ENCODE measurements at places on chromosomes 12 and 14.

DNA sequence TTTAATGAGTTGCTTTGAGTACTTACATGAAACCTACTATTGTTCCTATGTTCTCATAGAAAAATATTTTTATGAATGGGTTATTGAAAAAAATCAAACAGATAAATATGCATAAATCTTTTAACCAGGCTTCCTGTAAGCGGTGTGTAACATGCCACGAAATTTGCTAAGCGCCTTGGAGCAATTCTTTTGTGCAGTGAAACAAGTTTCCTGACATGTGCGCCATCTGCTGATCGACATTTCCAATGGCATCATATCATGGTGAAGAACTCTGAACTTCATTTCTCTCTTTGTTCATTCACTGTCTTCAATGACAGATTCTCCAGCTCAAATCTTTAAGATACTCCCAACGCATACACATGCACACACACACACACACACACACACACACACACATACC, 145.6 kb upstream of the NAV3 start:
- DNase-seq: peak; percentile 69

GRCh38 chr12:7797698-7798398, 8.6 kb downstream of the NANOG start:
- DNase-seq: no peak

- no peak for DNase-seq
Observed at GRCh38 chr12:75657831-75658230, 146.4 kb upstream of the KRR1 start.

- DNase-seq: peak; percentile 67
Observed at GRCh38 chr14:64823305-64823861, 56.3 kb downstream of the SPTB start.
